ENCODE measurements at places on chromosomes 3 and 15.
A peak's percentile ranks its signal among the peaks of the same experiment; 100 is the strongest.

GRCh38 chr3:15403495-15403894, 23.8 kb downstream of the METTL6 start:
- no peak for ATAC-seq

GRCh38 chr3:55012091-55012490, 84.2 kb upstream of the LRTM1 start:
- ATAC-seq = no peak

DNA sequence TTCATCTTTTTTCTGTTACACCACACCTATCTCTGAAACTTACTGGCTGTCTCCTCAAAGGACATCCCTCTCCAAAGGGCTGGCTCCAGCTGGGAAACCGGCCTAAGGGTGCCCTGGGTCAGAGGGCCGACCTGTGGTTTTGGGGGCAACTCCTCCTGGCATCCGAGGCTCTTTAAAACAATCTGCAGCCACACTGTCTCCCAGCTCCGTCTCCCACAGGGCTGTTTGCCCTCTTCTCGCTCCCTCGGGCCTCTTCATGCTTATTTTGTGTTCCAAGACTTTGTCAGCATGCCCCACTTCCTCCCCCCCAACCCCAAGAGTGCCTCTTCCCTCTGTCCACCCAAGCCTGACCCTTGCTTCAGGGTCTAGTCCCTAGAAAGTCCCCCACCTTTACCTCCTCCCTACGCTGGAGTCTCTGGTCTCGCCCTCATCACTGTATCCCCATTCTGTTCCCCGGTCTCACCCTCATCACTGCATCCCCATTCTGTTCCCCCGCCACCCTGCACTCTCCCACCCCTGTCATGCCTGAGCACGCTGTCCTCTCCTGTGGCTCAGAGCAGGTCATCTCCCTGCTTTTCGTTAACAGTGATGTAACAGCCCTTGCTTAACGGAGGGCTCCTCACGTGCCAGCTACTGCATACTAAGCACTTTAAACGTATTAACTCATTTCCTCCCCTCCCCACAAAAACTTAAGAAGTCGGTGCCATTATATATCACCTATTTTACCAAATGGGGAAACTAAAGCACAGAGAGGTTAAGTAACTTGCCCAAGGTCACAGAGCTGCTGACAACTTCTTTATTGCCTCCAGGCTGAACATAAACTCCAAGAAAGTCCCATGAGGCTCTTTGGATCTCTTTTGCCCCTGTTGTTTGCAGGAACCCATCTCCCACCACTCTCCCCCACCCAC, 1.1 kb upstream of the CSK start:
- peak; percentile 3 for ATAC-seq

GRCh38 chr3:192260116-192261010, 467.0 kb downstream of the FGF12 start:
- no peak for ATAC-seq

DNA sequence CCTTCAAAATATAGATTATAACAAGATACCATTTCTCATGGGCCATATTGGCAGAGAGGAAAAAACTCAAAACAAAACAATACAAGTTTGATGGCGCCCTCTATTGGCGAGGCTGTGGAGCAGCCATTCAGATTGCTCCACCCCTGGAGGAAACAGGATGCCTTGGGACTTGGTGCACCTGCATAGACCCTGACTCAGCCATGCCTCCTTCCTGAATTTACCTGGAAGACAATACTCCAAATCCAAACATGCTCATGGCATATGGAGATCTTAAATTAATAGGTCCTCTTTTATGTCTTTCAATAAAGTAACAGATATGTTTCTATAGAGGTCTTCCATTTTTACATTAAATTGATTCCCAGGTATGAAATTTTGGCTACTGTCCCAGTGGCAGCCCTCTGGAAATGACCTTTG, 90.0 kb downstream of the APBA2 start:
- no peak for ATAC-seq

DNA sequence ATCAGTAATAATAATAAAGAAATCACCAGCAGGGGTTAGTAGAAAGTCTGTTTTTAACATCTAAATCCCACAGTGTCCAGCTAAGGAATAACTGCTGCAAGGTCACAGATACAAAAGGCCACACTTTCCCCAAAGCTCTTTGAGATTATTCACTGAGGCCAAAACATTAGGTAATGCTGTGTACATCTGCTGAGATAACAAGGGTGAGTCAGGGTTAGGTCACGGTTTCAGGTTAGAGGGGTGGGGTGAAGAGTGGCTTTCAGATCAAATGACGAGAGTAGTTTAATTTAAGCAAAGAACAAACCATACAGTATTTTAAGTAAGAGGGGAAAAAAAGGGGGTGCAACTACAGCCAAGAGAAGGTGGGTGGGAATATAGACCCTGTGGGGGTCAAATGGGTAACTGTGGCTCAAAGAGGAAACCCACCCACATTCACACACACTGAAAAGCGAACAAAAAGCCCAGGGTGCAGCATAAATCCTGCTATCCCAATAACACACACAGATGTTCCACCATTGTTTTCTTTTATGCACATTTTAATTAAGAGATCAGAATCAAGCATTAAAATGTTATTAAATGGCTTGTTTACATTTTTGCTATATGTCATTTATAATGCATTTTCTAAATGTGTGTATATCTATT, 412.9 kb downstream of the TIGIT start:
- ATAC-seq = peak; percentile 84

GRCh38 chr15:68806220-68807060, 14.3 kb downstream of the ANP32A start:
- ATAC-seq = no peak

- ATAC-seq = no peak
Measured at GRCh38 chr15:53807501-53807900, 48.0 kb upstream of the WDR72 start.

- ATAC-seq = no peak
Measured at GRCh38 chr15:70354346-70354905, 256.7 kb upstream of the TLE3 start.

Data from esophagus mucosa (tissue), 1 donor.